Occipital lobe (tissue), 3 donors: ENCODE measurements at places on chromosomes 2 and 18. TPM values are rescaled to one million over a fixed set of nuclear protein-coding genes. Genes with fewer than 3 reads are reported as not detected.

DNA sequence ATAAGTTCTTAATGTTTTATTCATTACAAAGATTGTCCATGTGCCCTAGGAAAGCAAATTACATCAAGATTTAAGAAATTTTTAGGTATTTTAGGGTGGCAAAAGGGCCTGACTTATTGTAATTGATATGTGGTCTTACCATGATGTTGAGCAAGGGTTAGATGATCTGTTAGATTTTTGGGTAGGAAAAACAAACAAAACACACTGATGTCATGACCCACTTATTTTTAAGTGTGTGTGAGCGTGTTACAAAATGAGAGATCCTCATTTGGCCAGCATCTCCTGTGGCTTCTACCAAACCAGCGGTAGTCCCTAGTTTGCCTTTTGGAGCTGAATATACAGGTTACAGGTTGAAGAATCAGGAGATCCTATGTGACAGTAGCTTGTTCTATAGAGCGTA, 89.8 kb upstream of the ITGB6 start:
- no peak for DNase-seq

DNA sequence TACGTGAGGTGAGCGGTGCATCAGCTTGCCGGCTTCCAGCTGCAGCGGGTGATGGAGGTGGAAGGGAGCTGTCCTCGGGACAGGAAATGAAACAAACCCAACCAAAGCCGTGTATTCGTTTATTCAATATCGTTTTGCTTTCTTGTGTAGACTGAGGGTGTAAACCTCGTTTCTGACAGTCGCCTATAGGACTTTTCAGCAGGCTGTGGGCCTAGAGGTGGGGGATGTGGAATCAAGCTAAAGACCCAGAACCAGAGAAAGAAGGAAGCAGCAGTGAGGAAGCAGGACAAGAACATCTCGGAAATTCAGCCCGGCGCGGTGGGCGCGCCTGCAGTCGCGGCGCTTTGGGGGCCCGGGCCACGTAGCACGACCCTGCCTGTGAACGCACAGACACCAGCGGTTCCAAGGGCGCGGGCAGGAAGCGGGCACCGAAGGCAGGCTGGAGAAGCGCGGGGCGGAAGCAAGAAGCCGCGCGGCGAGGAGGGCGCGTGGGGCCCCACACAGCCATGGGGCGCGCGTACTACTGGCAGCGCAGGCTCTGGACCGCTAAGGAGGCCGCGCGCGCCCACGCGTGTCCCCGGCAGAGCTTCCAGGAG, 755 bp upstream of the ATP9B start:
- no peak for DNase-seq

GRCh38 chr18:33495278-33495677, 54.8 kb upstream of the CCDC178 start:
- DNase-seq: no peak

- no peak for DNase-seq
These were observed 124.0 kb downstream of the PKP4 start for GRCh38 chr2:158580760-158581159.

GRCh38 chr18:9380101-9380500, 45.5 kb downstream of the TWSG1 start:
- DNase-seq: no peak

DNA sequence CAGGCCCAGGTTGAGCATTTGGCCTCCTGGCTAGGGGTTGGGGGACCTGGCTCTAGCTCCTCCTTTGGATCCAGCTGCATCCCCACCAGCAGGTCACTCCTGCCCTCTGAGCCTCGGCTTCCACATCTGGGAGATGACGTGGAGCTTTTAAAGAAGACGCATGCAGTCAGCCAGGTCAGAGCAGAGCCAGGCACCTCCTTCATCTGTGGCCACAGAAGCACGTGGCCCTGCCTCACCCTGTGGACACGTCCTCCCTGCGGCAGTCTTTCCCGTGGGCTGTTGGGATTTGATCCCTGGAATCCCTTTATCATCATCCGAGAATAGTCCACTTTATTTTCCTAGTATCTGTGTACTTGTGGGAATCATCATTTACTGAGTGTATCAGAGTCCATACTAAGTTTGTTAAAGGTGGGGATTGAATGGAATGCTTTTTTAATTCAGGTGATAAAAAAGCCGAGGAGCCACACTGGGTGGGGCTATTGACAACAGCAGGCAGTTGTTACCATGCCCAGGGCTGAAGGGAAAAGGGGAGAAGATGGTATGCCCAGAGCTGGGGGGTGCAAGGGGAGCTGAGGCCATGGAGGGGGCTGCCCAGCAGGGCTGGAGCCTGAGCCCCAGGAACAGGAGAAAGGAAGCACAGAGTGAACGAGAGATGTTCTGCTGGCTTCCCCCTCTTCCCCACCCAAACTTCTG, 170.1 kb downstream of the LAMA1 start:
- no peak for DNase-seq

DNA sequence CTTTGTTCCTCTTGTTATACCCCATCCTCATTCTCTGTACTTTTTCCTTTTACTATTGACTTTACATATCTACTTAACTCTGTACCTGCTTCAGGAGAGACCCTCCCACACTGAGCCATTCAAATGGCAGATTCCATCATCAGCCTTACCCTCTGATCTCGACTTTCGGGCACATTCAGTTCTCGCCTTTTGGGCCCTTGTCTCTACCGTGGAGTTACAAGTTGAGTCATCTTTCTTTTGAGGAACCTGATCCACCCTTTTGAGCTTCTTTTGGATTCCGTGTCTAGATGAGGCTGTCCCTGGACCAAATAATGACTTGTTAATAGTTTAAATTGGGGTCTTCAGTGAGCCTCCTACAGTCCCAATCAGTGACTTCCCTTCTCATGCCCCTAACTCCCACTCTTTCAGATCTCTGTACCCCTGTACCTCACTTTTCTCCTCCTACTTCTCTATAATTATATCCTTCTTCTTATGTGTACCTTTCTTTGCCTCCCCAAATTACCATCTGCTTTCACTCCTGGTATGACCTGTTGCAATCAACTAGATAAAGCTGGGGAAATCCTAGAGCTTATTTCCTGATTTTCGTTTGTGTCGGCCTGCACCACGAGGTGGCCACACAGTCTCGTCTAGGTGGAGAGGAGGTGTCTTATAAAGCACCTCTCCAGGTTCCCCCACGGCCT, 17.2 kb downstream of the SP110 start:
- DNase-seq: no peak

Gene PTH2R
- 1.4 TPM for total RNA-seq

GRCh38 chr2:110948027-110948674, 172.6 kb upstream of the BCL2L11 start:
- no peak for DNase-seq

GRCh38 chr18:57624988-57625387, 3.4 kb upstream of the NARS1 start:
- DNase-seq: no peak
